ENCODE measurements at places on chromosomes 7 and 10.

DNA sequence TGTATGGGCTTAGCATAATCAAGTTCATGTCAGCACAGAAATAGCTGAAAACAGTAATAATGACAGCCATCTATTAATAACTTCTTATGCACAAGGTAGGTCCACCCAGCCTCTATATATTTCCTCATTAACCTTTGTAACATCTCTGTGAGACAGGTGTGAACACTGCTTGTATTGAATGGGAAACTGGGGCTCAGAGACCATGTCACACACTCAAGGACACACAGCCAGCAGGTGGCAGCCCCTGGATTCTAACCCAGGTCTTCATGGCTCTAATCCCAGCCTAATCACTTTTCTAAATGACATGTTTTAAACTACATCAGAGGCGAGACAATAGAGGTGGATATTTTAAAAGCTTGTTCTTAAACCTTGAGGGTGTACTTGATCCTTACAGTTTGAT is 591.4 kb downstream of the PARD3 start:
- no peaks in the 10 kb centered on the region for H3K36me3 ChIP-seq
- H3K4me3 ChIP-seq = no peak overlapping the region

GRCh38 chr10:8665322-8665721 is 610.8 kb downstream of the GATA3 start:
- no peak for DNase-seq
- H3K27me3 ChIP-seq = no peaks in the 10 kb centered on the region
- no peaks in the 10 kb centered on the region for H3K4me1 ChIP-seq

- no peaks in the 10 kb centered on the region for H3K4me1 ChIP-seq
- H3K27me3 ChIP-seq = no peaks in the 10 kb centered on the region
- DNase-seq = no peak
- no peaks in the 10 kb centered on the region for H3K36me3 ChIP-seq
- no peak overlapping the region for H3K4me3 ChIP-seq
Observed at GRCh38 chr10:132138596-132138995, 48.2 kb upstream of the DPYSL4 start.

DNA sequence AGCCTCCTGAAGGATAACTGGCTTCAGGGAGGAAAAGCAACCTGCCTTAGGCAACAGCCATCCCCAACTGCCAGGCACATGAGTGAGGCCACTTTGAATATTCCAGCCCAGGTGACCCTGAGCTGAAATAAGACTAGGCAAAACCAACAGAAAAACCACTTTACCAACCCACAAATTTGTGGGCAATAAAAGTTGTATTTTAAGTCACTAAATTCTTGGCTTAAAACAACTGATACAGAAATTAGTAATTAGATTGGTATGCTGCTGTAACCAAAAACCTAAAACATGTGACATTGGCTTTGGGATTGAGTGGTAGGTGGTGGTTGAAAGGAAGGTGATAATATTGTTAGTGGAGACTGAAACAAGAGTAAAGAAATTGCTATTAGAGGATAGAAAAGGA is 39.9 kb downstream of the ABCB4 start:
- H3K27ac ChIP-seq = no peak overlapping the region
- H3K36me3 ChIP-seq = peaks cover 37% of the 10 kb centered on the region

DNA sequence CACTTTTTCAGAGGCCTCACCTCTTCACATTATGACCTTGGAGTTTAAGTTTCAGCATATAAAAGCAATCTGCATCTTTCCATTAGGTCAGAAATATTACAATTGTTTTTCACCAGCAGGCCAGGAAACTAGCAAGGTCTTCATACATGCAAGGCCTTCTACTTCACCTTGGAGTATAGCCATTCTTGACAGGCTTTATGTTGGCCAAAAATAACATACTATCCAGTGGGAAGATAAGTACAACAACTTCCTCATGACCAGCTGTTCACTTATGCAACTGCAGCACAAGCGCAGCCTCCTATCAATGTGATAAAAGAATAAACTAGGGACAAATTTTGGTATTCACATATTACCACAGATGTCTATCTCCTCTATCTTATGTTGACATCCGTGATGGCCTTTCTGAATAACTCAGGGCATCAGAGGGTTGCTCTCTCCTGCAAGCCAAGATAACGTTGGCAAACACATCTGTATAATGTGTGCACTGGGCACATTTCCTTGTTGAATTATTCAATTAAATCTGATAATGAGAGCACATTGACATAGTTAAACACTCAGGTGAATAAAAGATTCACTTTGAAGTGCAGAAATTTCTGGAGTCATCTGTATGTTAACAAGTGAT is 239.8 kb downstream of the FZD1 start:
- no peak overlapping the region for H3K4me3 ChIP-seq
- no peaks in the 10 kb centered on the region for H3K27me3 ChIP-seq
- no peaks in the 10 kb centered on the region for H3K4me1 ChIP-seq
- no peak for DNase-seq

DNA sequence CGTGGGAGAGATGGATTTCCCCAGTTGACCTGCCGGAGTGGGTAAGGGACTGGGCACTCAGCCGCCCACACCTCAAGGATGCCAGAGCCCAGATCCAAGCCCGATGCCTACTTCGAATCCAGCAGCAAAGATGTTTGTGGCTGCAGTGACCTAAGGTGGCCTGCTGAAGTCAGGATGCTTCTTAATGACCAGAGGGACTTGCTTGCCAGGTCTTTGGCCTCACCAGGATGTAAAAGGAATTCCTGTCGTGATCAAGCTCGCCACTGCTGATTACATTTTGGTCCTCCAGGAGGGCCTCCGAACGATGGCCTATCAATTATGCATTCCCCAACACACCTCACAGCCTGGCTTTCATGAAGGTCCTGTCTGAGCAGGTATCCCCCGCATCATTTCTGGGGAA is 349.5 kb upstream of the ZMIZ1 start:
- no peak for DNase-seq
- no peak overlapping the region for H3K27ac ChIP-seq
- H3K36me3 ChIP-seq = no peaks in the 10 kb centered on the region
- H3K27me3 ChIP-seq = no peaks in the 10 kb centered on the region
- no peak overlapping the region for H3K4me3 ChIP-seq

Measured in heart right ventricle (tissue), 16 donors.